Fibroblast of mammary gland (primary cell): ENCODE measurements at places on chromosomes 2 and 18.
A peak's percentile ranks its signal among the peaks of the same experiment; 100 is the strongest.

DNA sequence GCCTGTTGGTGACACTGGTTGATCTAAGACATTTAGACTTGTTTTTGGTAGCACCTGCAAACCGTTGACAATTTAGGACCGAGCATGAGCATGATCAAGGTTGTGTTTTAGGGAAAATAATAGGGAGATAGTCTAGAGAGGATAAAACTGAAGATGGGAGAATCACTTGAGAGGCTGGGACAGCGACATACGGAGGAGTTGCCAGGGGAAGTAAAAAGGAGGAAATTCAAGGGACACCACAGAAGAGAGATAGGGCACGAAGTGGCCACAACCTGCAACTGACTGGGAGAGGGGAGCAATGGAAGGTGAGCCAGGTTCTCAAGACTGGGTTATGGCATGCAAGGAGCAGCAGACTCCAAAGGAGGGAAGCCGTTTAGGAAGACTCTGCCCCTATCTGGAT is 1.4 kb upstream of the ATP8B1 start:
- no peak for DNase-seq

DNA sequence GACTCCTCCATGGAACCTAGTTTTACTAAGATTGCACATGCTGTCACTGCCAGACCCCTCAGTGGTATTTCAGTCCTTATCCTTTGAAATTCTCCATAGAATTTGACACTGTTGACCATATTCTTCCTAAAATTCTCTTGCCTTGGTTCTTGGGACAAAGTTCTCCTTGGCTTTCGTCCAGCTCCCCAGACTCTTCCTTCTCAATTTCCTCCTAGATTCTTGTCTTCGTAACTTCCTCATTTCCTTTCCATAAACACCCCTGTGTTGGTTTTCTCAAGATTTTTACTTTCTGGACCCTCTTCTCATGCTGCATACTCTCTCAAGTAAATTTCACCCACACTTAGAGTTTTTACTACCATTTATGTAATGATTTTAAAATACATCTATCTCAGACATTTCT is 96.6 kb upstream of the TWSG1 start:
- no peak for DNase-seq

DNA sequence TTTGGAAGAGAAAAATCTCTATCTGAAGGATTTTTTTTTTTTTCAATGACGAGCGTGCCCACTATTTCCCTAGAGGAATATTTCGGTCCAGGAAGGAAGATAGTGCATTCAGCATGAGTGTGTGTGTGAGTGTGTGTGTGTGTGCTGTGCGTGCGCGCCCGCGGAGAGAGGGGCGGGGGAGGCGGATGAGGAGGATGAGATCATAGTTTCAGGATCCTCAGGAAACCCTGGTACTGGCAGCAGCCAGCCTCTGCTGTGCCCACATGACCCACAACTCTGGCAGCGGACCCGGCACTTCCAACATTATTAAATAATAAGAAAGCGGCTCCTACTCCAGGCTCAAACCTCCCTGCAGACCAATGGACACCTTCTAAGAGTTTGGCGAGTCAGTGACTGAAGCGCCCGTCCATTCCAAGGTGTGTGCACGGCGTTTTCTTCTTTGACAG is 217.0 kb upstream of the DTNA start:
- peak; percentile 71 for DNase-seq

DNA sequence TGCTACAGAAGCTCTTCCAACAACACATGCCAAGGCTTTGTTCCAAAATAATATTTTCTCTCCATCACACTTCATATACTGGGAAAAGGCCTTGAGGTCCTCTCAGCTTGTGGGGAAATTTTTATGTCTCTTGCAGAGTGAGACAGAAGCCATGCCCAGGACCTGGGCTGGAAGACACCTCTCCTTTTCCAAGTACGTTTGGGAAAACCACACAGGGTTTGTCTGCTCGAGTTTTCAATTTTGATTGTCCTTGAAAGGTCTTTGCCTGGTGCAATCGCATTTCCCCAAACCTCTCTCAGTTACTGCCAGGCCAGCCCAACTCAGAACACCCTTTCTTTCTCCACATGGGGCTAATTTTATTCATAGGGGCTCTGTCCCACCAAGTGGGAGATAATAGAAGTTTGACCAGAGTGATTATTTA is 272.2 kb downstream of the OSR1 start:
- no peak for DNase-seq

GRCh38 chr2:46311651-46312223 is 14.5 kb downstream of the EPAS1 start:
- peak; percentile 67 for DNase-seq

- no peak for DNase-seq
Observed at GRCh38 chr2:234812851-234813250, 139.0 kb upstream of the SH3BP4 start.

DNA sequence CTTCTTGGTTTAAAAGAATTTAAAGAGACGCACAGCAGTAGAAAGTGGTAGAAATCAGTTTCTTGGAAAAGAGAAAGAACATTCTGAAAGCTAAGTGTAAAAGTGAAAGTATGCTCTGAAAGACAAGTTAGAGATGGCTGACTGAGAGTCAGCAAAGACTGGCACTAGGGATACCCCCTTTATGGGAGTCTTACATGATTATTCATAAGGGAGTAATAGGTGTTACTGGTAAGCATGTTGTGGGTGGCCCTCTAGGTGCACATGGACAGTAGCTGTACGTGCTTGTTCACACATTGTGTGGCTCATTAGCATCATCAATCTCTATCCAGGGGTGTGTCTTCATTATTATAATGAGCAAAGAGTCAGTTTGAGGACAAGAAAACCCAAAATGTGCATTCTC is 816.2 kb downstream of the CBLN2 start:
- DNase-seq: no peak

DNA sequence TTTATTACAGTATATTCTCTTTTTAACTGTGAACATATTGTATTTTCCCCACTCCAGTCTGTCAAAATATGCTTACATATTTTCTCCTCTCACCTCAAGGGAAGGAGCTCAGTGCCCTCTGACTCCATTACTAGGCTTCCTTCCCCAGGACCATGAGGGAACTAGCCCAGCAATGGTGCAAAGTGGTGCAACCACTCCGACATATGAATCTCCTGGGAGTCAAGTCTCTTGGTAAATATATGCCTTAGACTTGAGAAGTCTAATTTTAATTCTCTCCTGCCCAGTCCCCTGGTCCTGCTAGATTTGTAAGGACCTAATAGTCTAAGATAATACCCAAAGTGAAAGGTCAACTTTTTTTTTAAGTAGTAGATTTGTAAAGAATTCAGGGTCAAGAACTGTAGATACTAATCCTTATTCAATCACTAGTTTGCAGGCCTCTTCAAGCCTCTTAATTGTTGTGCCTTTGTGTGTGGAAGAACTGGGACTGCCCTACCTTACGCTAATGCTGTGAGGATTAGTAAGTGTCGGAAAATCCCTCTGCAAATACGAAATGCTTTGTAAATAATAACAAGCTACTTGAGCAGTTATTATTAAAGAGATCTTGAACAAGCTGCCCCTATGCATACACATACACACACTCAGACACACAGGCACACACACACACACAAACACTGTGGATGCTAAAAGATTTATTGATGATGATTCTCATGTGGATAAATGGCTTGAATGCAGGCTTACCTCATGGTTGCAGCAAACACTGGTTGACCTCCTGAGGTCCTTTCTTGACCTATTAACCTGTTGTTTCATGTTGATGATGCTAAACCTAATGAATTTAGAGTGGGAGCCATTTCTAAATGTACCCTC is 251.2 kb upstream of the PARD3B start:
- no peak for DNase-seq
